T-cell (primary cell): ENCODE measurements at places on chromosomes 1 and 21.

DNA sequence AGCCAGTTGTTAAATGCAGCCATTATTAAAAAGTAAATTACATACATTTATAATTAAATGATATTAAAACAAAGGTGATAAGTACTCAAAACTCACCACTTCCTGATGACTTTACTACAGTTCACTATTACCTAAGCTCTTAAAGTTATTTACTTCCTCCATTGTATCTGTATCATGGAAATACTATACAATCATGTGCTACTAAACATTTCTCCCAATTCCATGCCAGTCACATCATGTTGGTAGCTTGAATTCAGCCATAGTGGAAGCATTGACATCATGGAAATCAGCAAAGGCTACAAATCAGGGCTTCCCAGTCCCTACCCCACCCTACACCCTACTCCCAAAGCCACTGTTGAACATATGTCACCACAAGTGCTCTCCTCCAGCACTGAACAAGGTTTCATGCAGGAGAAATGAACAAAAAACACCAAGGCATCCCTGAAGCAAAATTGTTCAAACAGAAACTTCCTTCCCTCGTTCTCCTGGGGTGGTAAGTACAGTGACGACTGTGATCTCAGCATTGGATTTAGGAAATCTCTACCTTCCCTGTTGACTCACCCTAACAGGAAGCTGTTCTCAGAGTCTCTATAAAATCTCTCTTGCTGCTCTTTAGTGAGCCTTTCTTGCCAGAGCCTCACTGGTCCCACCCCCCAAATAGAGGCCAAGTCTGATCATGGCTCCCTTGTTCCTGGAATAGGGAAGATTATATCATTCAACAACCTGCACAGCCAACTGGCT lies 12.7 kb downstream of the VSIG8 start:
- DNase-seq, result no peak
- peaks cover 3% of the 10 kb centered on the region for H3K4me1 ChIP-seq
- no peaks in the 10 kb centered on the region for H3K36me3 ChIP-seq
- H3K4me3 ChIP-seq, result no peak overlapping the region

GRCh38 chr1:153733970-153734369 lies 6.1 kb downstream of the INTS3 start:
- peaks cover 6% of the 10 kb centered on the region for H3K4me1 ChIP-seq
- H3K36me3 ChIP-seq, result peaks cover 4% of the 10 kb centered on the region
- no peak for DNase-seq
- H3K27ac ChIP-seq, result no peak overlapping the region

DNA sequence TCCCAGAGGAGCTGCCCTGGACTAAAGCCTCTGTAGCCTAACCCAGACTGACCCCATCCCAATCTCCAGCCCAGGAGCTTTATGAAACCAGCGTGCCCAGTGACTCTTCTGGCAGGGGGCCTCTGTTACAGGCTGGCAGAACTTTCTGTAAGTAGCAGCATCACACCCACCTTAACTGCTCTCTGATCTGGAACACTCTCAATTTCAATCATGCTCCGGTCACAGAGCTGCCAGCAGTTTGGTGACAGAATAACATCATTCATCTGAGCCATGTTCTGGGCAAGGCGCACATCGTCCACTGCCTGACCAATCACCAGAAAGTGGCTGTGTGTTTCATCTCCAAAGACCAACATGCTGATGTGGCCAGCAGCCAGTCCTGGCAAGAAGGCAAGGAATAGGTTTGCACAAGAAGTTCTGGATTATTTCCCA lies 14.7 kb downstream of the ADCY10 start:
- H3K27ac ChIP-seq, result no peak overlapping the region
- no peaks in the 10 kb centered on the region for H3K4me1 ChIP-seq
- H3K36me3 ChIP-seq, result no peaks in the 10 kb centered on the region
- no peak overlapping the region for H3K4me3 ChIP-seq

DNA sequence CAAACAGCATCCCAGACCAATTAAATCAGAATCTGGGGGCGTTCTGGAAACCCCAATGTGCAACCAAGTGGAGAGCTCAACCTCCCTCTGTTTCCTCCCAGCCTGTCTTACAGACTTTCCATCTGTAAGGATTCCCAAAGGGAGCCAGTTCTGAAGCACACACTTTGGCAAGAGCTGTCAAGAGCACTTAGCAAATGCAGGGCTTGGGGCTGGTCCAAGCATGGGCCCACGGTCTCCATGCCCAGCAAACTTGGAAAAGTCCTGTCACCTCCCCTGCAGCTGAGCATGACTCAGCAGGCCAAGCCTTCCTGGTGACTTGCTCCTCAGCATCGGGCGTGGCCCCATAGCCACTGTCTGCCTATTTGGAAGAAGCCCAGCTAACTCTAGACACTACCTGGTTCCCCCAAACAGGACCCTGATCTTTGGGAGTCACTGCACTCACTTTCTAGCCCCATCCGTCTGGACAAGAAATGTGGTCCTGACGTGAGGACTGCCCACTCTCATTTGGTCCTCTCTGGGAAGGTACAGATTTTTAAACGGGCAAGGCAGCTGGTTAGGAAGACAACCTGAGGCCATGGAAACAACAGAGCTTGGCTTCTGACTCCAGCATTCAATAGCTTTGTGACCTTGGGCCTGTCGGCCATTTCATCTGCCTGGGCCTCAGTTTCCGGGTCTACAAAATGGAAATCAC lies 16.9 kb downstream of the SLC2A1 start:
- H3K27ac ChIP-seq, result peak overlapping the region; percentile 39
- peaks cover 99% of the 10 kb centered on the region for H3K4me1 ChIP-seq
- peaks cover 16% of the 10 kb centered on the region for H3K36me3 ChIP-seq

DNA sequence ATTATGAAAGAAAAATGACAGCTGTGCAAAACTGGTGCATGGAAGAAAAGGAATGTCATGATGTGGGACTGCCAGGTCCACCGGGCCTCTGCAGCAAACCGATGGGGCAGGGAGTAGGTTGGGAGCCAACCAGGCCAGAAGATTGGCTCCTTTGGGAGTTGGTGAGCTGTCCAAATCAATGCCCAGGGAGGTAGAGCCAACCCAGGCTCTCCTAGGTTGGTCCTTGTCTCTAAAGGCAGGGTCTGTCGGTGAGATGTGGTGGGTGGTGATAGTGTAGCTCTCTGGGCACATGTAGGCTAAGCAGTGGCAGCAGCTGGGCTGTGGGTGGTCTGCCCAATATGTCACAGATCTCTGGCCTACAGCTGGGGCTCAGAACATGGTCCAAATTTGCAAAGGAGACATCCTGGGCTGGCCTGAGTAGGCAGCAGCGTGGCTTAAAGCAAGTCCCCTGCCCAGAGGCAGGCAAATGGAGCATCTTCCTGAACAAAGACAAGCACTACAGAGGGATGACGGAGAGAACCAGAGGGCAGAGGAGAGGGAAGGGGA lies 61.2 kb upstream of the PRDX6 start:
- no peak overlapping the region for H3K27ac ChIP-seq
- no peaks in the 10 kb centered on the region for H3K4me1 ChIP-seq
- DNase-seq, result no peak
- H3K27me3 ChIP-seq, result no peaks in the 10 kb centered on the region
- no peaks in the 10 kb centered on the region for H3K36me3 ChIP-seq

GRCh38 chr1:19042675-19043578 lies 86.5 kb upstream of the IFFO2 start:
- no peak overlapping the region for H3K4me3 ChIP-seq
- H3K36me3 ChIP-seq, result no peaks in the 10 kb centered on the region
- peaks cover 56% of the 10 kb centered on the region for H3K27me3 ChIP-seq
- H3K27ac ChIP-seq, result no peak overlapping the region

DNA sequence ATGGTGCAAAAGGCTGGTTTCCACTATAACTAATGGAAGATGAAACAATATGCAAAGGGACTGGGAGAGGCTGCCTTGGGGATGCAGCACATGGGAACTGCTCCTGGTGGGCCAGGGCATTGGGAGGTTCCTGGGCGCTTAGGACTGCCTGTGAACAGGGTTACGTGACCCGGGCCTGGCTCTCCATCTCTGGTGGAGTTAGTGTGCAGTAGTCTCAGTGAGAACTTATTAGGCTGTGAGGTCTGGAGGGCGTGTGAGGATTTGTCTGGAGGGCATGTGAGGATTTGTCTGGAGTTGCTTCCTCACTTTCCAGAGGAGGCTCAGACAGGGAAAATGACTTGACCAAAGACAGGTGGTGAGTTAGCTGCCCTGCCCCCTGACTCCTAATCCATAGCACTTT lies 1.5 kb upstream of the ETV3L start:
- no peaks in the 10 kb centered on the region for H3K36me3 ChIP-seq
- H3K27me3 ChIP-seq, result no peaks in the 10 kb centered on the region
- no peak for DNase-seq
- H3K4me1 ChIP-seq, result no peaks in the 10 kb centered on the region
- H3K27ac ChIP-seq, result no peak overlapping the region

DNA sequence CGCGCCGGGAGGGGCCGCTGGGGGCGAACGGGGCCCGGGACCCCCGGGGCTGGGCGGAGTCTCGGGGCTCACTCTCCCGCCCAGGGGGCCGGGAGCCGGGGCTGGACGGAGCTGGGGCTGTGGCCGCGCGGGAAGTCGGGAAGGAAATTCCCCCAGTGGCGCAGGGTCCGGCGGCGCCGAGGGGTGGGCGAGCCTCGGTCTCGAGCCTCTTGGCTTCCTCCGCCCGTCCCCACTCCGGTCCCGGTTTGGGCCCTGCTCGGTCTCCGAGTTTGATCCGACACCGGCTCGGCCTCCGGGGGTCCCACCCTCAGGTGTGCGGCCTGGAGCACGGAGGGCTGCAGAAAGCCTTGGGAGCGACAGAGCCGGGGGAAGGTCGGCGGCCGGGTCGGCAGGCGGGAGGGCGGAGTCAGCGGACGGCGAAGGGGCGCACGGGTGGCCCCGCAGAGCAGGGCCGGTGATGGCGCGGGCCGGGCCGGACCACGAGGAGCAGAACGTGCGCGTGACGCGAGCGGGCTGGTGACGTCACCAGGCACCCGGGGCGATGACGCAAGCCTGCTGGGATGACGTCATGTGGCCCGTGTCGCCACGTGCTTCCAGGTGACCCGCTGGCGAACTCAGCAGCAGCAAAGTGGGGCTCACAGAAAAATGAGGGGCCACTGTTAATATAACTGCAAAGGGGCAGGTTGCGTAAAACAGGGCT lies 610 bp upstream of the HES4 start:
- H3K36me3 ChIP-seq, result no peaks in the 10 kb centered on the region
- no peak overlapping the region for H3K27ac ChIP-seq
- DNase-seq, result peak; percentile 79
- H3K27me3 ChIP-seq, result peaks cover 2% of the 10 kb centered on the region

DNA sequence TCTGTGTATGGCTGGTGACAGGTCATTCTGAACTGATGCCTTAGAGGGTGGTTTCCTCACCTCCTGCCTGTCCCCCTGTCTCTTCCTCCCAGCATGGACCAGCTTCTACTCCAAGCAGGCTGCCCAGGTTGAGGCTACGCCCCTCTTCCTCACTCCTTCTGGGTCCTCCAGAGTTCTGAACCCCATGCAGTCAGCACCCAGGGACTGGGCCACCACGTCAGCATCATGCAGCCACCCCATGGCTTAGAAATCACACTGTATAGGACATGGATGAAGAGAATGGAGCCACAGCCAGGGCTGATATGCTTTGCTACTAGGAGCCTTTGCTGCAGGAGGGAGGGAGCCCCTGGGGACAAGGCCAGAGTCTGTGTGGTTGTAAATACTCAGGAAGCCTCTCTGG lies 8.3 kb downstream of the FOXO6 start:
- peaks cover 2% of the 10 kb centered on the region for H3K4me1 ChIP-seq
- H3K4me3 ChIP-seq, result no peak overlapping the region
- H3K36me3 ChIP-seq, result no peaks in the 10 kb centered on the region
- DNase-seq, result no peak
- H3K27me3 ChIP-seq, result peaks cover 91% of the 10 kb centered on the region

DNA sequence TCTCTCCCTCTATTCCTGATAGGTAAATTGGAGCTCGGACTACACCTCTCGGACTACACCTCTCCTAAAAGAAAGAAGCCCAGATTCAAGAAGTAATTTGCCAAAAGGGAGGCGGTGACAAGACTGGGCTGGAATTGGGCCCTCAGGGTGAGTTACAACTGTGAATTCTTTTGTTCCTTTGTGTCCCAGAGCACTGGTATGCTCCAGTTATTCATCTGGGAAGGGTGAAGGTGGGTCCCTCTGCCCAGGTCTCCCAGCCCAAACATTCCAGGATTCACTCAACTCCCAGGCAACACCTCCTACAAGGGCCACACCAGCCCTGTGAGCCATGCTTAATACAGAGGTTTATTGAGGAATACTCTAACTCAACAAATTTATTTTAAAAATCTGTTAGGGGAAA lies 69.2 kb downstream of the LMX1A start:
- no peak overlapping the region for H3K27ac ChIP-seq
- no peaks in the 10 kb centered on the region for H3K4me1 ChIP-seq
- no peak overlapping the region for H3K4me3 ChIP-seq
- H3K27me3 ChIP-seq, result peaks cover 16% of the 10 kb centered on the region
- DNase-seq, result no peak

DNA sequence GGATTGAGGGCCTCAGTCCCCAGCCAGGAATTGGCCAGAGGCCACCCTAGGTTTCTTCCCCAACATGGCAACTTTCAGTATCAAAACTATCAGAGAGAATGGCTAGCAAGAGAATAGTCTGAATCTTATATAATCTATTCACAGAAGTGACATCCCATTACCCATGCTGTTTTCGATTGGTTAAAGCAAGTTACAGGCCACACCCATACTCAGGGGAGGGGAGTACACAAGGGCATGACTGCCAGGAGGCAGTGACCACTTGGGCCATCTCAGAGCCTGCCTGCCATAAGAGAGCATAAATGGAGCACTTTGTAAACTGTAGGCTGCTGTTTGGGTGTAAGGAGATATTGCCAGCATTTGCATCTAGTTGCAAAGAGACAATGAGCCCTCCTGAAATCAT lies 65.4 kb downstream of the FAM163A start:
- H3K4me1 ChIP-seq, result peaks cover 7% of the 10 kb centered on the region
- H3K27ac ChIP-seq, result no peak overlapping the region
- H3K4me3 ChIP-seq, result no peak overlapping the region

- no peaks in the 10 kb centered on the region for H3K36me3 ChIP-seq
- H3K4me1 ChIP-seq, result no peaks in the 10 kb centered on the region
- H3K27me3 ChIP-seq, result no peaks in the 10 kb centered on the region
- no peak for DNase-seq
- no peak overlapping the region for H3K27ac ChIP-seq
Observed at GRCh38 chr1:24830680-24831272, 85.5 kb downstream of the CLIC4 start.

GRCh38 chr1:21867451-21867996 lies 55.5 kb downstream of the LDLRAD2 start:
- H3K4me1 ChIP-seq, result no peaks in the 10 kb centered on the region
- no peaks in the 10 kb centered on the region for H3K36me3 ChIP-seq
- DNase-seq, result no peak
- H3K27ac ChIP-seq, result no peak overlapping the region
- peaks cover 5% of the 10 kb centered on the region for H3K27me3 ChIP-seq

- H3K27me3 ChIP-seq, result no peaks in the 10 kb centered on the region
- no peak for DNase-seq
- H3K27ac ChIP-seq, result no peak overlapping the region
- H3K4me3 ChIP-seq, result no peak overlapping the region
Observed at GRCh38 chr21:35658242-35658641, 402.1 kb downstream of the SETD4 start.
